ENCODE measurements at places on chromosomes 5 and 9.

GRCh38 chr9:109775516-109775915 lies 4.5 kb upstream of the PALM2AKAP2 start:
- DNase-seq, result no peak

DNA sequence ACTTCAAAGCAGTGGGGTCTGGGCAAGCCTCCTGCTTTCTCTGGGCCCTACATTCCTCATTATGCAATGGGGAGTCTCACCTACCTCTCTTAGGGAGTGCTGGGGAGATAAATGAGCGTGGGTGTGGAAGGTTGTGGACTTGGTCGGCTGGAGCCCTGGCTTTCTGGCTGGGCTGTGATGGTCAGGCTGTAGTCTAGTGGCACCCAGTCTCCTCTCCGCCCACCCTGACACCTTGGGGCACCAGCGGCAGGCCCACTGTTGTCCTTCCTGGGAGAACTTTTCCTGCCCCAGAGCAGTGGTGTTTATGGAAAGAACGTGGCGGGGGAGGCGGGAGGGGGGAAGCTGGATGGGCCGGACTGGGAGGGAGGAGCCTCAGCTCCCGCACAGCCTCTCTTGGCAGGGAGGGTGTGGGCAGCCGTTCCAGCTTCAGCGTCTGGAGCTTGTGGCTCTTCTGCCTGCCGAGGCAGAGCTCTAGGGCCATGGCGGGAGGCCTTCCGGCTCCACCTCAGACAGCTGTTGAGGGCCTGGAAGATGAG lies 4.1 kb downstream of the PTGS1 start:
- DNase-seq, result no peak

DNA sequence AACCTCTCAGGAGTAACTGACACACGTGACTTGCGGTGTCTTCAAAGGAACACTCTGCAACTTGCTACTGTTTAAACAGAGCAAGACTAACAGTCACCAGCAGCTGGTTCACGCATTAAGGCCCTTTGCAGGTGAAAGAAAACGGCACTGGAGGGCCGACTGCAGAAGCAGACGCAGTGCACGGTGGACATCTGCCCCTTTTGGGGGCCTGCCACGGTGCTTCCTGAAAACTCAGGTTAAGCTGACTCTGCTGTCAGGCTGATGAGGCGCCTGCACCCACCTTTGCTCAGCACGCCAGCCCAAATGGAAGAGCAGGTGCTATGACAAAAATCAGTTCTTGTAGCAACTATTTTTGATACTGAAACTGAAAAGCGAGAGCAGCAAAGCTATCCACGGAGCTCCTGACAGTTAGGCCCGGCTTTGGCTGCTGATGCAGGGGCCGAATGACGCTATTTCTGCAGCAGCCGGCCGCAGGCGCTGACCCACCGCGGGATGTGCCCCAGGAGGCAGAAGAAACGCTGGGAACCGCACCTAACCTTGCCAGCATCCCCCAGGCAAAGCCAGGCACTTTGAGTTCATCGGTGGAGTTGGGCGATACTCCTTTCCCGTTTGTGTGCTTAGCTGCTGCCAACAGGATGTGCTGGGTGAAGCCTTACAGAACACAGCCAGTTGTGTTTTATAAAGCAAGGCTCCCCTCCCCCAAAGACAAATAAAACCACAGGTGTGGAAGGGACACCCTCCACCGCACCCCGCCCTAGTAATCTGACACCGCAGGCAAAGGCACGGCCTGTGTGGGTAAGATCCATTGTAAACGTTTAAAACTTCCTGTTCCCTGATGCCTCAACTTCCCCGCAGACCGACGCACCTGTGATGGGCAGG lies 21.1 kb upstream of the TERT start:
- no peak for DNase-seq

DNA sequence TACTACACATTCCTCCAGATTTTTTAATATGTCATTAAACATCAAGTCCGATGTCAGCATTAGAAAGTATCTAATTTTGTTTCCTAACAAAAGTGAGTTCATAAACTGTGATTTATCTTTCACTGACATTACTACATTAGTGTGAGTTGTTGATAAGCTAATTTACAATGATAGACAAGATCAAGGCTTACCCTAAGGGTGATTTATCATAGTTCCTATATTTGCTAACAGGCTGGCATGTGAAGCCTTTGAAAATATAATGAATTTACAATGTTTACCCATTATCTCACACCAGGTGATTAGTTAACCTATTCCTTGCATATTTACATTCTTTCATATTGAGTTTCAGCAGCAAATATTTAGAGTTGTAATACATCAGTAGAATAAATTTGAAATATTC lies 1096.9 kb upstream of the NUDT12 start:
- no peak for DNase-seq

- peak; percentile 13 for DNase-seq
These were observed 45.9 kb upstream of the KCNMB1 start for GRCh38 chr5:170434966-170435605.

DNA sequence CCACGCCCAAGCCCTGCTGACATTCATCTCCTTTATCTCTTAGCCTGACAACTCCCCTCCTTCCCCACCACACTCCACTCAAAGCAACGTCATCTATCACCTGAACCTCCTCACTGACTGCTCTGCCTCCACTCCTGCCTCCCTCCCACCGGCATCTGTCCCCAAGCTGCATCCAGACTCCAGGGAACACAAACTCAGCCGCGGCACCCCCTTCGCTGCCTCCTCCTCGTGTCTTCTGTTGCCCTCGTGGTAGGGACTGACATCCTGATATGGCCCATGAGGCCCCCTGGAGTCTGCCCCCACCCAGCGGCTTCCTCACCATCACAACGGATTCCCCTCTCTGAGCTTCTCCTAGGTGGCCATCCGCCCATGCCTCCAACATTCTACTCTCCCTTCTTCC lies 101.0 kb upstream of the TAS2R1 start:
- no peak for DNase-seq

DNA sequence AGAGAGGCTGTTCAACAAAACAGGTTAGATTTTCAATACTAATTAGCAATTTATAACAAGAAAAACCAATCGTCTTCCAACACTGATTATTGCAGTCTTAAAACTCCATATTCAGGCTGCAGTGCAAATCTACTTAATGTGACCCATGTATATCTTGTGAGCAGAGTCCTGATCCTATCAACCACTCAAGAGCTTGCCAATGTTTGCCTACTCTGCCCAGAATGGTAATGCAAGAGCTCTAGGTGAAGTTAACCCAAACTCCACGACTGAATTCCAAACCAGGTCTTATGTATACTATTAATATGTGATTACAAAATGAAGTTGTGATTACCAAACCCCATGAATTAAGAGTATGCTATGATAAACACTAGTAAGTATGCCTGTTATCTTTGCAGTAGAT lies 17.1 kb downstream of the EFNA5 start:
- no peak for DNase-seq

DNA sequence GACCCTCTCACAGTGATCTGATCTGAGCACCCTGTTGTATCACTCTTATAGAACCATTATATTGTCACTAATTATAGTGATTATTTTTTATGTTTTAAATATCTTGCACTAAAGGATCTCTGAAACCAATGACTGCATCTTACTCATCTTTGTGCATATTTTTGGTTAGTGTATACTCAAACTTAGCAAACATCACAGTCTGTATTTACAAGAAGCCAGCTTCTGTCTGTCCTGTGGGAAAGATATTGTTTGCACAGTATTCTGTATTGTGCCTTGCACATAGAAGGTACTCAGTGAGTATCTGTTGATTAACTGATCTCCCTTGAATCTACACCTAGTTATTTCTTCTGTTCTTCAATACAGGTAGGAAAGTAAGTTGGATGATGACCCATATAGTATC lies 131.5 kb downstream of the PAM start:
- no peak for DNase-seq

DNA sequence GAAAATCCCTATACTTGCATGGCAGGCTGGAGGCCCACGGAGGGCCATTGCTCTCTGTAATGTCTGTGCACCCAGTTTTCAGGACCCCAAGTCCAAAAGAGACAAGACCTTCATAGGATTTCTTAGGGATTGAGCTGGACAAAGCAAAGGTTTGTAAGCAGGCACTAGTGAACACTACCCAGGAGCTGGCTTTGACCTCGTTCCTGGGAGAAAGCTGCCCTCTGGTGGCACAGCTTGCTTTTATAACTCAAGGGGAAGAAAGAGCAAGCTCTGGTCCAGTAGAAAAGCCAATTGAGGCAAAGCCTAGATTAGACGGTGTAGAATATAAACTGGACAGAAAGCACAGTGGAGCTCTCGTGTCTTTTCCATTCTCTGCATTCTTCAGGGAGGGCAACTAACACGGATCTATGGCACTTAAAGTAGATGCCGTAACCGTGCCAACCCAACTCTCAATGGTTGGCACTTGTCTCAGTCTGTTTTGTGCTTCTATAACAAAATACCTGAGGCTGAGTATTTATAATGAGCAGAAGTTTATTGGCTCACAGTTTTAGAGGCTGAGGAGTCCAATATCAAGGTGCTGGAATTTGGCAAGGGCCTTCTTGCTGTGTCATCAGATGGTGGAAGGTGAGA lies 7.9 kb downstream of the GABRP start:
- no peak for DNase-seq

DNA sequence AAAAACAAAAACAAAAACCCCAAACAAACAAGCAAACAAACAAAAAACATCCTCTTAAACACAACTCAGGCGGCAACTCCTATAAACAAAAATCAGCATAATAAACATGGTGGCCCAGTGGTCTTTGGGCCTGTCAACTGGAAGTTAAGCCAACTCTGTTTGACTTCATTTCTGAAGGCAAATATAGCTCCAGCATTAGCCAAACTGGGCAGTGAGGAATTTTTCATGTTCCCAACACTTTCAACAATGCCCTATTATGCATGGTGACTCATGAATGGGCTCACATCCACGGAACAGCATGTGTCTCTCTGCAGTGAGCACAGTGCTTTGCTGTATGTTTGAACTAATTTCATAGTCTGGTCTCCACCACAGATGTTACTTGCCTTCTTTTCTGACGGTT lies 143.9 kb upstream of the STC2 start:
- DNase-seq, result no peak

DNA sequence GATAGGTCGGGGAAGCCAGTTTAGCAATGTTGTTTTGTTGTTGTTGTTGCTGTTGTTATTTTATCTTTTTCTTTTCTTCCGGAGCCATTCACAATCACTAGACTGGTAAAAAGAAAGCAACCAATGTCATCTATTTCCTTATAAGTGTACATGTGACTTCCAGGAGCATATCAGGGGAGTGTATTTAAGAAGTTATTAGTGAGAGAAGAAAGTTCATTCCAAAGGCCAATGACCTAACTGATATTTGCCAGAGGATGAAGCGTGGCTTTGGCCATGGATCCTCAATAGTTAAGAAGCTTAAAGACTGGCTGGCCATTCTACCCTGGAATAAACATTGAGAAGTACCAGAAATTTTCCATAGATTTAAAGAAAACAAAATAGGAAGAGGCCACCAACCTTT lies 341.4 kb upstream of the RFX3 start:
- no peak for DNase-seq

DNA sequence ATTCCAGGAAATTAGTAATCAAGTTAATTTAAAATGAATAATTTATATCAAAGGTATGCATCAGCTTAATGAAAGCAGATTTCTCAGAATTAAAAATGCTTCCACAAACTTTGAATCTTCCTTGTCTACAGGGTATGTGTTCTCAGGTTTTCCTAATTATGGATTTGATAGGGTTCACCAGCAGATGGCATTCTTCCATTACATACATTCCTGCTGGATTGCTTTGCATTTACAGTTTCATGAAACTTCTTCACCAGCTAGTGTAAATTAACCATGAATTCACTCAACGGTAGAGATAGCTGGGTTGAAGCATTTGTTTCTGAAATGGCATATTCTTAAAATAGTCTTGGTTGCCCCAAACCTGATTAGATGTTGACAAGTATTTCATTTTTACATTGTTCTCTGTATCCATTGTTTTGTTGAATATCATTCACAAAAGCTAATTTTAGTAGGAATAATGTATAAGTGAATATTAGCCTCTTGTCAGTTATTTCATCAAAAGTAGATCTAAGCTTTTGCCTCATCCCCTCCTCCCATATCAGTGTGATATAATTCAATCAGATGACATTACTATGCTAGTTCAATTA lies 68.7 kb upstream of the WDR41 start:
- no peak for DNase-seq

DNA sequence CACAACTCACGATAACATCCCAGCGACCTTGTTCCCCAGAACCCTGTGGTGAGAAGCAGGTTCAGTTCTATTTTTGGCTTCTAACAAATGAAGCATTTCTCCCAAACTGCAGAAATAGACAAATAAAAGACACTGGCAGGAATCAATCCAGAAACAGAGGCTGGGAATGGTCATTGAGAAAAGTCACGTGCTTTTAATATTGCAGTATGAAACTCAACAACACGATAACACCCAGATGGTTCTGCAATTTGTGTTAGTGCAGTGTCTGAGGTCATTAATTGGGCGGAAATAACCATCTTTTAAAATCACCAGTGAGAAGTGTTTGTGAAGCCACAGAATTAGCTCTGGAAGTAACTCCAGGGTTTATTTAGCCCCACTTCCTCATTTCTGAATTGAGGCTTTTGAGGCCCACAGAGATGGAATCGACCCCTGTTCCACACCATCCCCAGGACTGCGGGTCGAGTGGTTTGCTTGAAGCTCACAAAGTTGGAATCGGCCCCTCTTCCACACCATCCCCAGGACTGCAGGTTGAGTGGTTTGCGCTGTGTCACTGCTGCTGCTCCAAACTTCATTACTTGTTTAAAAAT lies 164.7 kb upstream of the IRX4 start:
- DNase-seq, result no peak

- no peak for DNase-seq
These were observed 79.2 kb downstream of the MEGF10 start for GRCh38 chr5:127369796-127370195.
